ENCODE measurements at places on chromosomes 1 and 21. TPM values are rescaled to one million over a fixed set of nuclear protein-coding genes. Genes with fewer than 3 reads are reported as not detected.

KCNK1 gene
- total RNA-seq: 0.20 TPM

HPCAL4 gene
- not detected for total RNA-seq

SPOCD1 gene
- 74.8 TPM for total RNA-seq

DTL gene
- total RNA-seq: 24.5 TPM

KIF26B gene
- total RNA-seq: 0.04 TPM

TGFBR3 gene
- total RNA-seq: 12.5 TPM

POU2F1 gene
- 4.0 TPM for total RNA-seq

RAVER2 gene
- total RNA-seq: 9.9 TPM

KCNH1 gene
- total RNA-seq: not detected

ZNF695 gene
- total RNA-seq: 2.9 TPM

S100B gene
- not detected for total RNA-seq

FMOD gene
- 0.07 TPM for total RNA-seq

SRGAP2 gene
- 79.4 TPM for total RNA-seq

SAMD13 gene
- 2.6 TPM for total RNA-seq

S100A7 gene
- not detected for total RNA-seq

UBQLN4 gene
- total RNA-seq: 16.2 TPM

CFHR3 gene
- not detected for total RNA-seq

BNIPL gene
- total RNA-seq: 0.07 TPM

SYTL1 gene
- total RNA-seq: under 0.01 TPM

FCER1A gene
- total RNA-seq: not detected

IL23R gene
- not detected for total RNA-seq

FGR gene
- 0.07 TPM for total RNA-seq

FCAMR gene
- not detected for total RNA-seq

KIF17 gene
- 0.13 TPM for total RNA-seq

AMY2A gene
- not detected for total RNA-seq

ITSN1 gene
- 113 TPM for total RNA-seq

SERTAD4 gene
- total RNA-seq: 1.5 TPM

ADAM30 gene
- not detected for total RNA-seq

CRNN gene
- total RNA-seq: not detected

MNDA gene
- not detected for total RNA-seq
